ENCODE measurements at places on chromosomes 13 and 19.

- DNase-seq: peak; percentile 34
Measured at GRCh38 chr13:74287724-74288169, 153.5 kb upstream of the KLF12 start.

- no peak for DNase-seq
Measured at GRCh38 chr13:18962168-18962734, 219.4 kb downstream of the TUBA3C start.

- DNase-seq: no peak
Measured at GRCh38 chr13:100211016-100211710, 122.3 kb downstream of the PCCA start.

GRCh38 chr13:102097708-102098107 is 304.1 kb downstream of the FGF14 start:
- DNase-seq: no peak

DNA sequence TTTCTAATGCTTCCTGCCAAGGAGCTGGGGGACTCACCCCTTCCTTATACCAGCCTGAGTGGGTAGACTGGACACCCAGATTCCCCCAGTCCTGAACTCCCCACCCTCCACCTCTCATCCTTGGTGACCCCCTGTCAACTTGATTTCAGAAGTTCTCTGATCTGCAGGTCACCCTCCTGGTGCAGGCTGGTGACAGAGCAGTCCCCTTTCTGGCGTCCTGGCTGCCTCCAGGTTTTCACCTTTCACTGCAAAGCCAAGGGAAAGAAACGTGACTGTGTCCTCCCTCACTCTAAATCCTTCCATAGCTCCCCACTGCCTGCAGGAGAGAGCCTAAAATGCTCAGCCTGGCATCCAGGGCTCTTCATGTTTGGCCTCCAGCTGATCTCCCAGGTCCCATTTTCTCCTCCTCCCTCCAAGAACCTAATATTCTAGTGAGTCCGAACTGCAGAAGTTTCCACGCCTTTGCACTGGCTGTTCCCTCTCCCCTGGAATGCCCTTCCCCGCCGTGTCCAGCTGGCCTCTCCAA is 4.1 kb upstream of the MATK start:
- no peak for DNase-seq

- no peak for DNase-seq
Measured at GRCh38 chr19:49692147-49692506, 1.2 kb downstream of the CPT1C start.
